Stimulated activated CD8-positive, alpha-beta memory T cell treated with anti-CD3 and anti-CD28 coated beads, Interleukin-7, amount 100 ng/mL, for 1 hour (primary cell): ENCODE measurements at places on chromosomes 11 and 22.

GRCh38 chr11:8870411-8871170, 40.4 kb upstream of the AKIP1 start:
- DNase-seq: no peak

- no peak for DNase-seq
These were observed 1.5 kb downstream of the PANX2 start for GRCh38 chr22:50171965-50172421.

DNA sequence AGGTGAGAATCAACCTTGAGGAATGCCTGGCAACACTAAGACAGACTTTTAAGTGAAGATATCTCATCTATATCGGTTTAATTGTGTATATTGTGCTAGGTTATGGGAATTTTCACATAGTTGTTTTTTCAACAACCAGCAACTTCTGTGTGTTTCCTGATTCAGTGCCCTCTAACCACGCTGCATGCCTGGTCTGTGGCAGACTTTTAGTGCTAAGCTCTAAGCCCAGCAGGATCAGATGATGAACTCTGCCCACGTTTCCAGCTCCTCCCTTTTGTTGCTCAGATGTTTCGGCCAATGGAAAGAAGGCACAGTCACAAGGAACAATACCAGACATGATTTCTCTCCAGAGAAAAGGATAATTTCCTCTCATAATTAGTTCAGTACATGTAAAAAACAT, 1.4 kb upstream of the VWA5A start:
- DNase-seq: no peak

DNA sequence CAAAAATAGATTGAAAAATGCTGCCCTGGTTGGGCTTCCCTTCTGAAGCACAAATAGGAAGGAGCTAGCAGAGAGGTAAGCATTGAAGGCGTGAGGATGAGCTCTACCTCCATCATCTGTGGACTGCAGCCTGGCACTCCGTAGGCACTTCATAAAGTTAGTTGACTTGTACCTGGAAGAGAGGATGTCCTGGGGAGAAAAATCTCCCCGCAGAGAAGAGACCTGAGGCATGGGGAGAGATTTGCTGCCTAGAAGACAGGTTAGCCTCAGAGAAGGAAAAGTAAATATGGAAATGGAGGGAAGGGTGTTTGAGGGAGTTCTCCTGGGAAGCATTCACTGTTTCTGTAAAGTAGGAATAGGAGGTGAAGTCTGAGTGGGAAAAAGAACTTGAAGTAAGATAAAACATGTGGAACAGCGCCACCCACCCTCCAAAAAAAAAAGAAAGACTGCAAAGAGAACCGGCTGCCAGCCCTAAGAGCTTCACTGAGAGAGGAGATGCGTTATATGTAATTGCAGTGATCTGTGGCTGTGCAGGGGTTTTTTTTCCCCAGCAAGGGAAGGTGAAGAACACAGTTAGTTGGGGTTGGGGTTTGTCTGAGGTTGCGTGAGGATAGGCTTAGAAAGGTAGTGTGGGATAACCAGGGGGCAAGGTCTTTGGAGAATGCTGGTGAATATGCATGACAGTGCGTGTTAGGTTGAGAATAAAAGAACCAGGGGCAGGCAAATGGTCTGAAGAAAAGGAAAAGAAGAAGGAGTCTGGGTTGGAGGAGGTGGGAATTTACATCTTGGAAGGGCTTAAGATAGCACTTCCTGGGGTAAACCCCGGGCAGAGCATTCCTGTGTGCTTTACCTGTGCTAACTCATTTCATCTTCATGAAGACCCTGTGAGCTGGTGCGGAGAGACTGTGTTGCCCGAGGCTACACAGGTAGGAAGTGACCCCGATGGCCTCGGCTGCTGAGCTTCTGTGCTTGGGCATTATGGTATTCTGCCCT, 16.0 kb downstream of the TNRC6B start:
- DNase-seq: no peak

- DNase-seq: no peak
These were observed 44.0 kb upstream of the AKIP1 start for GRCh38 chr11:8867035-8867434.

GRCh38 chr11:95703049-95703448, 86.5 kb downstream of the FAM76B start:
- no peak for DNase-seq

DNA sequence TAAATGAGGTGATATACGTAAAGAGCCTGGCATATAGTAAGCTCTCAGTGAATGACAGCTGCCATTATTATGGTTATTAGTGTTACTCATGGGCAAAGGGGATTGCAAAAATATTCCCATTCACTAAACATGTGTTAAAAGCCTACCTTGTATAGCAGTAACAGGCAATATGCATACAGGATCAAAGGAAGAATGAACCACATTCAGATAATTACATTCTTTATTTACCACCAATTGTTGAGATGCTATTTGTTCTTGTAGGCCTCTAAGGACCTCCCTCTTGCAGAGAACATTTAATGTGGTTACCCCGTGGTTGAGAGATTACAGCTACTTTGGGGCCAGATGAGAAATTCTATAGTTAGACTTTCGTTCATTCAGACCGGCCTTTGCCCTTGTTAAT, 82.7 kb upstream of the DRD2 start:
- DNase-seq: no peak

DNA sequence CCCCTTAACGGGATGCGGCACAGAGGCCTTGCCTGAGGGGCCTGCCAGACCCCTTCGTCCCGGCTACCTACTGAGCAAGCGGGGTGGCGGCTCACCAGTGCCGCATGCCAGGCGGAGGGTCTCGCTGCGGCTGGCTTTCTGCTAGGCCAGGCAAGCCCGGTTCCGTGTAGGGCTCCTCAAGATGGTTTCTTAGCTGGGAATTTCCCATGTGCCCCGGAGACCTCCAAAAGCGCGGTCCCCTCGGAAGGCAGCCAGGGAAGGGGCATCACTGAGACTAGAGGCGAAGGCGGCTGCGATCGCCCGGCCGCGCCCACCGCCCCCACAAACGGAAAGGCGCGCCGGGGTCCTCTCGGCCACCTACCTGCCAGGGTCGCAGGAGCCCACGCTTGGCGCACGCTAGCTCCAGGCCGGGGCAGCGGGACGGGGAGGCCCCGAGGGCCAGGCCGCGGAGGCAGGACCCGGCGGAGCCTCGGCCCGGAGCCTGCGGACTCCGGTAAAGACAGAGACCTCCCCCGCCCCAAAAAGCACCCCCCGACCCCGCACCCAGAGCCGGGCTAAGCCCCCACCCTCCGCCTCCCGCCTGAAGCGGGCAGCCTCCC, 23.8 kb downstream of the MICAL3 start:
- DNase-seq: no peak

DNA sequence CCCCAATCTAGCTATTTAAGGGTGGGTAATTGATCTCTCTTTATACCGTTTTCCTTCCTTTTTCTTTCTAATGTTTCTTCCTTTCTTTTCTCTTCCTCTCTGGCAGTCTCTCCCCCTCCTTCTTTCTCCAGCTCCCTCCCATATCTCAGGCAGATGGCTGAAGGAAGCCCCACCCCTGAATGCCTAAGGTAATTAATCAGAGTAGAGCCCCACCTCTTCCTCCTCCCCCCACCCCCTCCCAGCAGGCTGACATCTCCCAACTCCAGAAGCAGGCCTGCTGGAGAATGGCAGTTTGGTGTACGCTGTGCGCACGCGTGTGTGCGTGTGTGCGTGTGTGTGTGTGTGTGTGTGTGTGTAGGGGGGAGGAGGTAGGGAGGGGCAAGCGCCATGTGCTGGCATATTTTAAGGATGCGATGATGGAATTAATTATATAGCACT, 122.6 kb downstream of the APOL5 start:
- DNase-seq: no peak

DNA sequence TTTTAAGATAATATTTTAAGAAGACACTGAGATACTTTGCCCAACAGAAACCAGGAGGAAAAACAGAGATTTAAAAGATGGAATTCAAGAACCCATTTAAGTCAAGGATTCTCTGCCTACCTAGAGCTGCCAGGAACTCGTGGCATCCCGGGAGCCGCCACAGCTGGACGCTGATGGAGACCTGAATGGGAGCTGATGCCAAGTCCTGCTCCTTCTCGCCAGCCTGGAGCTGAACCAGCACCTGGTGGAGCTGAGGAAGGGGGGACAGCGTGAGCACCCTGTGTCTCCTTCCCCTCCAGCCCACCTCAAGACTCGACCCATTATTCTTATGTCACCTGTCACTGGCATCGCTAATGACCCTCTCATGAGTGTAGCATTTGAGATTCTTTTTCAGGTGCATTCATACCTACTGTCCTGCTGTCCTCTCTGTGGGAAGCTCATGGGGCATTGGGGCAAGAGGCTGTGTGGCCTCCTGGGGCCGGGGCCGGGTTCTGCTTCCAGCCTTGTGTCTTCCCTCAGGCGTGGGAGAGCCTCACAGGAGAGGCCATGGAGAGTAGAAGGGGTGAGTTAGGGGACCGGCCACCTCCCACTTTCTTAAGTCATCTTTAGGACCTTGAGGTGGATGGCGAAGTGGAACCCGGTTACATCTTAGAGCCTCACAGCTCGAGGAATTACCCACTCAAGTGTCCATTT, 70.8 kb upstream of the PITPNB start:
- no peak for DNase-seq

DNA sequence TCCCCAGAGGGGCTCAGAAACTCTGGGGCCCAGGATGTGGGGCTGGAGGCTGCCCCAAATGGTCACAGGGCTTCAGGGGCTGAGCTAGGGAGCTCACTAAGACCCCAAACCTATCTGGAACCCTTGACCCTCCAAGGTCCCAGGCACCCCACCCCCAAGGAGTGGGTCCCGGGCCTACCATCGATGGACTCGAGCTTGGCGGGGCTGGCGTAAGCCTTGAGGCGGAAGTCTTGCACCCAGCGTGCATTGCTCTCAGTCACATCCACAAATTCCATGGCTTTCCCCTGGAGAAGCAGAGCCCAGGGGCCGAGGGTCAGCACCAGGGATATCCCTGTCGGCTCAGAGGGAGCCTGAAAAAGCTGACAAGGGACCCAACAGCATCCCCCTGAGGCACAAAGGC, 3.5 kb downstream of the GATD1 start:
- no peak for DNase-seq

GRCh38 chr11:64140082-64140481, 25.8 kb downstream of the MACROD1 start:
- no peak for DNase-seq

DNA sequence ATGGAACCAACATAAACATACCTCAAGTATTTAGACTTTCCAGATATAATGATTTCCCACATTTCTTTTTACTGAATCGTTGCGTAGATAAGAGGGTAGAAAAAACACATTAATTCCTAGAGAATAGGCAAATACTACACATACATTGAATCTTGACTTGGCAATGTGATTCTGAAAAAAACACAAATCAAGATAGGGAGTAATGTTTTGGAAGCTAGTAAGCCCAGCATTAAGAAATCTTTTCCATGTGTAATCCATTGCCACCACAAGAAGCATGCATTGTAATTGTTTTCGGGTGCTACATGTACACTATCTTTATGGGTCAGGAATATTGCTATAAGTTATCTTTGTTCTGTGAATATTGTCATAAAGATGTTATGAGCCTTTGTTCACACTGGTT, 269.8 kb upstream of the PDGFD start:
- DNase-seq: no peak

DNA sequence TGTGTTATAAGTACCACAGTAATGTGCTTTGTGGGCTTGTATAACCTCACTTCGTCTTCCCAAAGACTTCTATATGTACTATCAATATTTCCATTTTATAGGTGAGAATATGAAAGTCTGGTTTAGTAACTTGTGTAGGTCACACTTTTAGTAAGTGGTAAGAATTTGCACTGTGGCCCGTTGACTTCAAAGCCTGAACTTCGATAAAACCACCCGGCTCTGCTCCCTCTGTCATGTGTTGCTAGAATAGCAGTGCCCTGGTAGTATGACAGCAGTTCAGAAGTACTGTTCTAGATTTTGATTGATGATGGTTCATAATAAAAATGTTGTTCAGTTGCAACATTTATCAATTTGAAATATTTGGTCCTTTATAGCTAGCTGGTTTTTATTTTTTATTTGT, 110.2 kb upstream of the SORL1-AS1 start:
- no peak for DNase-seq

GRCh38 chr11:15770798-15771414, 585.4 kb downstream of the SOX6 start:
- DNase-seq: no peak

DNA sequence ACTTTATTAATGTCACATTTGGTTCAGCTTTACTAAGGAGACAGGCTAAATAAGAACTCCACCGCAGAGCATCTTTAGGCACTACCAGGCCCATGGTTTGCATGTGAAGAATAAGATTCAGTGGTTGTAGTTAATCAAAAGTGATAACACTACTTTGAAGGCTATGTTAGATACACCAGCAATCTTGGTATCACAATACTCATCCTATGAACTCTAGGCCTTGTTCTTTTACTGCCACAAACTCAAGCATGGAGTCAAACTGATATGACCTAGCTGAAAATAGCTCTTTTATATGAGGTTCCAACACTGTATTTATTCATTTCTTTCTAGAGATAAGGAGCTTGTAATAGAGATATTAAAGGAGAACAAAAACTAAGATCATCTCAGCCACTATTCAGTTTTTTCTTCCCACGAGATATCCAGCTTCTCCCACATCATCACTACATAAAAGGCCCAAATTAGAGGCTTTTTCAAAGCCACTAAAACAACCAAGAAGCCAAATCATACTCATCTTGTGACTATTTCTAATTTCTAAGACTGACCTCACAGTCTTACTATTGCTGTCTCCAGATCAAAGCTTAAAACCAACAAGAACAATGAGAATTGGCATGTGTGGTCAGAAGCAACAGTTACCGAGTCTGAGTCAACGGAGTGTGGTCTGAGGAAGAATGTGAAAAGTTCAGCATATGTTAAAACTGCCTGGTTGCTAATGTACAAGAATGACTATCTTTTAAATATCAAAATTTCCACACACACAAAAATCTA, 25.1 kb upstream of the GUCY1A2 start:
- no peak for DNase-seq

DNA sequence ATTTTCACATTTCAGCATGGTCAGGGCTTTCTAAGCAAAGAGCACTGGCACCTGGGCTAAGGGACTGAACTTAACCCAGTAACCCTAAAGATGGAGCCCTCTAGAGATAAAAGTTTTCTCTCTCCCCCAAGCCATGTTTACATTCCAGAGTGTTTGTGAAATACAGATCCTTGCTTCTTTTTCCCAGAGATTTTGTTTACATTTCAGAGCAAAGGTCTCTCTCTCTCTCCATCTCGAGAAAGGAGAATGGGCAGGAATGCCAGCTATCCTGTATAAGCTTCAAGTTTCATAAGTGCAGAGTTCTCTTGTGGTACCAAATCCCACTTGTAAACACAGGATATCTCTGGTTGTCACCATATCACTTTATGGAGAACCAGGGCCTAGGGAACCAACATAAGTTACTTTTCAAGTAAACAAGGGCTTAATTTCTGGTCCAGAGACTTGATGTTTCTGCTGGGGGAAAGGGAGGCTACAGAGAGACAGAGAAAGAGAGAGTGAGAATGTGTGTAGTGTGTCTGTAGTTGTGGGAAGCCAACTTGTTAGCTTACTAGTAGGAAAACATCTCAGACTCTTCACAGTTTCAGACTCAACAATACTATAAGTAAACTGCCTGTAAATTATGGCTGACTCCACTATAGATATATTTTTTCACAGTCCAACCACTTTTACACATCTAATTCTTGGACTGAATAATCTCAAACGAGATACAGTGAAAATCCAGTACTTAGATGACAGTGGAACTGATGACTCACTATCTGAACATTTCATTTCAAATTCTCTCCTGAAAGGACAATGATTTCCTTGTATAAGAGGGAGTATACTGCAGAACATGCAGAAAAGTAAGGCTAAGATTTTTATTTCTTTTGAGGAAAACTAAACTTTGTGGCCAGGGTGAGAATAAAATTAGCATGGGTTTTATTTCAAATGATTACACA, 76.2 kb downstream of the ARHGAP32 start:
- DNase-seq: no peak
